ENCODE measurements at places on chromosomes 7 and 10.

DNA sequence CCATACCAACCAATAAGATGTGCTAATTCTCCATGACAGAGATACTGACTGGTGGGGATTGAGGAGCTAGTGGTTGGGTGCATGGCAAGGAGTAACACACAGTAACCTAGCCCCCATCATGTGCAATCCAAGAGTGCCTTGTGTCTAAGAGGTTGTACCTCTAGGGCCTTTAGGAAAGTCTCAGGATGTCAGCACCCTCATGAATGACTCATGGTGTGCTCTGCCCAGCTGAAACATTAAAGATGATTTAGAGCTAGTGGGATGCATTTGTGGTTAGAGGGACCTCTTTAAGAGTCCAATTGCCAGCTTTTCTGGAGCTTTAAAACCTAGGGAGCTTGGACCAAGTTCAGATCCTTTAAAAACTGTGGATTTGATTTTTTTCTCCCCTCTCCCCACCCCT lies 181.1 kb downstream of the HERPUD2 start:
- no peak for DNase-seq

- DNase-seq, result no peak
These were observed 18.8 kb downstream of the FOXI2 start for GRCh38 chr10:127755753-127756152.

DNA sequence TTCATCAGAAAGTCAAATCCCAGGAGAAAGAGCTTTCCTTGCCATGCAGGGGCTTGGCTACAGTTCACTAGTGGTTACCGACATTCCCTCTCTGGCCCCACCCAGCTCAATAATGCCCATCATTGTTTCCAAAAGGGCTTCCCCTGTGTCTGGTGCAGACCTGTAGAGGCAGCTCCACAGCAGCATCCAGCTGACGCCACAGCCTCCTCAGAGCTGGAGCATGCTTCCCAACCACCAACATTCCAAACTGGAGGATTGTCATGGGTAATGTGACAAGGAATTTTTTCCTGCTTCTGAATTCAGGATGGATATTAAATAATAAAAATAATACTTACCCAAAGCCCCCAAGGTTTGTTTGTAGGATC lies 77.4 kb downstream of the ZNF365 start:
- no peak for DNase-seq

DNA sequence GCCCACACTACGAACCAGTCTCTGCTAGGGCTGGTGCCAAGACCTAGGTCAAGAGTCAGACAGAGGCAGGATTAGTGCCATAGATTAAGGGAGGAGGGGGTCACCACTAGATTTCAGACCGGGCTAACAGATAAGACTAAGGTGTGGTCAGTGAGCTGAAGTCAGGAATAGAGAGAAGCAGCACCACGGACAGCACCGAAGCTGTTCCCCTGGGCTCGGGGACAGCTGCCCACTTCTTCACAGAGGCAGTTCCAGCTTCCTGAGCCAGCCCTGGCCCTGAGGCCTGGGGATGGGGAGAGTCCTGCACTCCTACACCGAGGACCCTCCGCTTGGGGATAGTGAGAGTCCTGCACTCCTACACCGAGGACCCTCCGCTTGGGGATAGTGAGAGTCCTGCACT lies 11.2 kb upstream of the JAKMIP3 start:
- DNase-seq, result no peak

GRCh38 chr10:106987362-106987761 lies 177.1 kb downstream of the SORCS1 start:
- no peak for DNase-seq

- no peak for DNase-seq
These were observed 1381.1 kb upstream of the LRRTM3 start for GRCh38 chr10:65544756-65545155.

- peak; percentile 38 for DNase-seq
These were observed 21.9 kb upstream of the VSIR start for GRCh38 chr10:71795248-71795647.

DNA sequence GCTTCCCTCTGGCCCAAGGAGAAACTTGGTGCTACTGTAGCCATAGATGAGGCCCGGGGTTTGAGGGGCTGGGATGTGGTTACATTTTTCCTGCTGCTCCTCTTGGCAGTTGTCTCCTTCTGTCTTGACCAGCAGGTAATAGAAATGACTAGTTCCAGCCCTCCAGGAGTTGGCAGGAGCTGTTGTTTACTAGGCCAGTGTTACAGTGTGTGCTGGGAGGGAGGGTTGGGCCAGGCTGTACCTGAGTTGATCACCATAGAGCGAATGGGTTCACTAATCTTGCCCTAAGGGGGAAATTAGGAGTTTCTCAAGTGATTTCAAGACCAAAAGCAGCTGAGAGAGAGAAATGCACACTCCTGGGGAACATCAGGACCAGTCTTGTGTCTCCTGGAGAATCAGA lies 34.9 kb downstream of the PAX2 start:
- no peak for DNase-seq

- DNase-seq, result no peak
These were observed 53.4 kb downstream of the TSPAN15 start for GRCh38 chr10:69504576-69505250.

DNA sequence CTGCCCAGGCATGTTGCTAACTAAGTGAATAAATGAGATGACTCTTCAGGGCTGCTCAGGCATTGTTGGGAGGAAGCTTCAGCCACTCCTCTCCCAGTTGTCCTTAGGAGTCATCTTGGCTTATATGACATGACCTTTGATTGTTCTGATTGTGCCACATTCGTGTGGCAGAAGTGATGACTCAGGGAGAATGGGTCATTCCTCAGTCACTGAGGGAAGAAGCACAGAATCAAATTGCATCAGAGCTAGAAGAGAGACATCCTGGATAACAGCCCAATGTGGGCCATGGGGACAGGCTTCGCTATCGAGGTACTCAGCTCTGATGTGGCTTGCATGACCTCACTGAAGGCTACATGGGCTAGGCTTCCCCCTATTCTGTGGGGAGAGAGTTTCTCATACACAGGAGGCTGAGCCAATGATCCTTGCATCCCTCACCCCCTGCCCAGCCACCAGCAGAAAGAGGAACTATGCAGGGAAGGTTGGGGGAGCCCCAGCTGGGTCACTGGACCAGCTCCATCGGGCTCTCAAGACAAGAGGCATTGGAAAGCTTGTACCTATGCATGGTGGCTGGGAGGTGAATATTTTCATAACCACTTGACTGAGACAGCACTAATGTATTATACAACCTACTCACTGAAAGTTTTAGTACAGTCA lies 6.0 kb upstream of the HMX3 start:
- no peak for DNase-seq

GRCh38 chr7:29385214-29385814 lies 178.3 kb upstream of the PRR15 start:
- no peak for DNase-seq

GRCh38 chr10:109474812-109475211 lies 448.5 kb downstream of the XPNPEP1 start:
- no peak for DNase-seq

DNA sequence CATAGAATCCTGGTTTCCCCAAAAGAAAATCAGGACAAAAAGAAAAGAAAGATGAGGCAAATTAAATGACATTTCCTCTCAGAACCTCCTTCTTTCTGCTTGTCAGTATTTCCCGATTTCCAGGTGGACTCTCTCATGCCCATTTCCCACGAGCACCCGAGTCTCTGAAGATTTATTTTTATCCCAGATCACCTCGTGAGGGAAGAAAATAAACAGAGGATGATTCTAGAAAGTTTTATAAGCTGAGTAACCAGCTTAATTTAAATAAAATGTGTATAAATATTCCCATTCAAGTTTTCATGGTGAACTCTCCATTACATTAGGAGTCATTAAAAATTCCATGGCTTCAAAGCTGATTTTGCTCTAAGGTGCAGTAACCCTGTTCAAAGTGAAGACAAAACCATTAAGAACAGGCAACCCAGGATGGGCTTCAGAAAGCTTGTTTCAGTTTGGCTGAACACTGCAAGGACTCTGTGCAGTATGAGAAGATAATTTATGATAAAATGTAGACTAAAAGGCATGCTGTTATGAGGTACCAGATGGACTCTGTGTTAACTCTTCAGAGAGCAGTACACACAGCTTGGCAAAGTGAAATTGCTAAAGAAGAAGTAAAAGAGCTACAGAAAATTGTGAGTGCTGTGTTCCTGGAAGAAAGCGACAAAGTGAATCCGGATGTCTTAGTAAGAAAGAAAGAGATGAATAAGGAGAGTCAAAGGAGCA lies 521.3 kb upstream of the LRRN3 start:
- no peak for DNase-seq

GRCh38 chr10:5467207-5467535 lies 32.2 kb downstream of the CALML5 start:
- no peak for DNase-seq

GRCh38 chr10:74382663-74383062 lies 231.6 kb downstream of the ADK start:
- no peak for DNase-seq

DNA sequence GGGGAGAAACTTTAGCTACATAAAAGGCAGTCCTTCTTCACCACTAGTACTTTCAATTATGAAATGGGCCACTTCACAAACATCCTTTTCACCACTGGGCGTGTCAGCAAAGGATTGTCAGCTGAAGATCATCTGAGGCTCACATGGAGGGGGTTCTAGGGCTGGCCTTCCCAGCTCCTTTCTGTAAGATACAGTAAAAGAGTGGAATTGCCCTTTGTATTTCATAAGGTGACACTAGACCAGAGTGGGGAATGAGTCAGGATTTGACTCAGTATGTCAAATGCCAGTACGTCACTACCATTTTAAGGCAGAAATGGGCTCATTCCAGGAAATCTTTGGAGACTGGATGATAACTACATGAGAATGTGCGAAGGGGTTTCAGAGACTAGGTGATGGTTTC lies 21.2 kb upstream of the BLOC1S2 start:
- DNase-seq, result peak; percentile 80

GRCh38 chr10:118669020-118669791 lies 73.8 kb upstream of the PRLHR start:
- peak; percentile 63 for DNase-seq

GRCh38 chr10:89115876-89116627 lies 91.1 kb downstream of the CH25H start:
- peak; percentile 69 for DNase-seq

DNA sequence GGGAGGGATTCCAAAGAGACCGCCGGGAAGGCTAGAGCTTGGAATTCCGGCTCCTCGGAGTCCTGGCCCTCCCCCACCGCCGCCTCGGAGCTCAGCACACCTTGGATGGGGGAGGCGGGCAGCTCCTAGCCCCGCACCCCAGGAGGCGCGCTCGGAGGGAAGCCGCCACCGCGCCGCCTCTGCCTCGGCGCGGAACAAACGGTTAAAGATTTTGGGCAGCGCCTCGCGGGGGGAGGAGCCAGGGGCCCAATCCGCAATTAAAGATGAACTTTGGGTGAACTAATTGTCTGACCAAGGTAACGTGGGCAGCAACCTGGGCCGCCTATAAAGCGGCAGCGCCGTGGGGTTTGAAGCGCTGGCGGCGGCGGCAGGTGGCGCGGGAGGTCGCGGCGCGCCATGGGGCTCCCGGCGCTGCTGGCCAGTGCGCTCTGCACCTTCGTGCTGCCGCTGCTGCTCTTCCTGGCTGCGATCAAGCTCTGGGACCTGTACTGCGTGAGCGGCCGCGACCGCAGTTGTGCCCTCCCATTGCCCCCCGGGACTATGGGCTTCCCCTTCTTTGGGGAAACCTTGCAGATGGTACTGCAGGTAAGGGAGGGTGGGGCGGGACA lies at the start of gene CYP26A1:
Gene CYP26A1 (plus strand): TSS at position 355 of the 608 bp plus-strand sequence. CDS start 42 bp downstream, at position 397.
- DNase-seq, result no peak

DNA sequence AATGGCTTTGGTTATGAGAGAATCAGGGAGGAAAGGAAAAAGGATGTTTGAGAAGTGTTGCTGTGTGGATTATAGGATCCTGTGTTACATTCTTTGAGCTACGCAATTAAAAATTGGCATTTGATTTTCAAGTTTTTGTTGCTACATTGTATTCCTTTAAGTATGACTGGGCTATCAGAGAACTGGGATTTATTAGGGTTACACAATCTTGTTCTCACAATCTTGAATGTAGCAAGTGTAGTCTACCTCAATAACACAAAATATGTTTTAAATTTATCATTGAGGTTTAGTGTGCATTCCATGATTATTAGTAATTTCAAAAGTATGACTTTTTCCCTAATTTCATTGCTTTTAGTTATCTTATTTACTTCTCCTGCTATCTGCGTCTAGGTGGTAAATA lies 113.9 kb downstream of the CACNB2 start:
- DNase-seq, result no peak

DNA sequence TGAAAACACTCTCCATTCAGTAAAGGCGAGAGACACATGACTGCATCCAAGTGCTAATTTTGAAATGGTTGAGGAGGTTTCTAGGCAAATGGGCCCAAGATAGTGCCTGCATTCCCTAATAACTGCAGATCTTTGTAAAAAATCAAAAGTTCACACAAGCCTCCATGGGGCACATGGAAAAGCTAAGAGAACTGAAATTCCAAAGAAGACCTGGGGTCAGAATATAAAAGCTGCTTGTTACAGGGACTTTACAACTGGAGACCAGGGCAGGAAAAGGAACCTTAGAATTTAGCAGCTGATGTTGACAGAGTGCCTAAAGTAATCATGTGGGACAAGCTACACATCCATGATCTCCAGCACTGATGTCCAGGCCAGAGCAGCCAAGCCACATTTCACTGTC lies 10.0 kb upstream of the ABI1 start:
- no peak for DNase-seq

- DNase-seq, result no peak
These were observed 253.3 kb downstream of the PRPF18 start for GRCh38 chr10:13840036-13840435.

DNA sequence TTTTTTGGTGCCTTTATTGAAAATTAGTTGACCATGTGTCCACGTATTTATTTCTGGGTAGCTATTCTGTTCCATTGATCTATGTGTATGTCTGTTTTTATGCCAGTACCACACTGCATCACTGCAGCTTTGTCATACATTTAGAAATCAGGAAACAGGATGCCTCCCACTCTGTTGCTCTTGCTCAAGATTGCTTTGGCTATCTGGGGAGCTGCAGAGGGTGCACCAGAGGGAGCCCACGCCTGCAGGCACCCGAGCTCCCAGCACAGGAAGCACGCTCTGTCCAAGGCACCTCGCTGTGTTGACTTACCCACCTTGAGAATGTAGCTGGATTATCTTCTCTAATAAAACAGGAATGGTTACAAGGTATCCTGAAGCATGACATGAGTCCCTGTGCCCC lies 301.7 kb downstream of the TCERG1L start:
- no peak for DNase-seq

GRCh38 chr10:86644152-86644793 lies 10.1 kb upstream of the OPN4 start:
- DNase-seq, result peak; percentile 29

- DNase-seq, result no peak
These were observed 43.5 kb downstream of the MCU start for GRCh38 chr10:72735288-72735936.

DNA sequence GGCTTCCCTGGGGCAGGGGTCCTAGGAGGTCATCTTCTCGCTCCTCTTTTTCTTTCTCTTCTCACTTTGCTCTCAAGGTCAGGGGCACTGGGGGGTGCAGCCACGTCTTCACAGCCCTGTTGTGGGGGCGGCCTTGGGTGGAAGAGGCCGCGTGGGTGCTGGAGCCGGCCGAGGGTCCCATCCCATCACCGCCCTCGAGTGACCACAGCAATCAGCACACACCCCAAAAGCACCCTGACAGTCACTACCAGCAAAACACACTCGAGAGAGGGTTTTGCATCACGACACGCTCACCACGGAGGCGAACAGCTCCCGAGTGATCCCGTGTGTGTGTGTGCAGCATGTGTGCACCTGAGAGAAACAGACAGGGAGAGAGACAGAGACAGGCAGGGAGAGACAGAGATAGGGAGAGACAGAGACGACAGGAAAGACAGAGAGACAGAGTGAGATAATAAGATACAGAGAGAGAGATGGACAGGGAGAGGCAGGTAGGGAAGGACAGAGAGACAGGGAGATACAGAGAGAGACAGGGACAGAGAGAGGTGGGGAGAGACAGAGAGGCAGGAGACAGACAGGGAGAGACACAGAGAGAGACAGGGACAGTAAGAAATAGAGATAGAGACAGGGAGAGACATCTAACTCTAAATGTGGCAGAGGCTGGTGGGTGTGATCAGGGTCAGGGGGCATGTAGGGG lies 100.9 kb downstream of the WDR37 start:
- DNase-seq, result no peak
